Gastroesophageal sphincter (tissue), 4 donors: ENCODE measurements at places on chromosomes 2 and 18. TPM values are rescaled to one million over a fixed set of nuclear protein-coding genes. Genes with fewer than 3 reads are reported as not detected.

The NT5C1B gene
- not detected for total RNA-seq

The LRRC30 gene
- total RNA-seq: not detected

The DCC gene
- 0.47 TPM for total RNA-seq

The KANSL3 gene
- total RNA-seq: 50.9 TPM

The SULT1C4 gene
- 4.5 TPM for total RNA-seq

The CNTNAP5 gene
- not detected for total RNA-seq
